ENCODE measurements at places on chromosomes 2 and 18.

DNA sequence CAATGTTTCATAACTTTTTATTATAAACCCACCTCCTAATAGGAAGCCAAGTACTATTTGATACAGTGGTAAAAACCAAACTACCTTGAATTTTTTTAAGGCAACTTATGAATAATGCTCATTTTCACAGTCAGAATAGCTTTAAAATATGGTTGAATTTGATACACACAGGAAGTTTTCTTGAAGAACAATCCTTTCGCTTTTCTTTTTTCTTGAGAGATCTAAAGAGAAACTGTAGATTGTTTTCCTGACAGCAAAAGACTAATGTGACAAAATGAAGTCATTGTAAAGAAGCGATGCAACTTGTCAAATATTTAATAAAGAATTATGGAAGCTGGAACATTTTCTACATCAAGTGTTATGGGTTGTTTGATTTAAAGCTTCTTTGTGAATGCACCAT, 227.7 kb downstream of the ALPK2 start:
- DNase-seq = no peak

GRCh38 chr2:178910005-178910404, 102.8 kb upstream of the TTN start:
- DNase-seq = no peak

GRCh38 chr2:213227458-213227857, 56.8 kb upstream of the SPAG16 start:
- no peak for DNase-seq

DNA sequence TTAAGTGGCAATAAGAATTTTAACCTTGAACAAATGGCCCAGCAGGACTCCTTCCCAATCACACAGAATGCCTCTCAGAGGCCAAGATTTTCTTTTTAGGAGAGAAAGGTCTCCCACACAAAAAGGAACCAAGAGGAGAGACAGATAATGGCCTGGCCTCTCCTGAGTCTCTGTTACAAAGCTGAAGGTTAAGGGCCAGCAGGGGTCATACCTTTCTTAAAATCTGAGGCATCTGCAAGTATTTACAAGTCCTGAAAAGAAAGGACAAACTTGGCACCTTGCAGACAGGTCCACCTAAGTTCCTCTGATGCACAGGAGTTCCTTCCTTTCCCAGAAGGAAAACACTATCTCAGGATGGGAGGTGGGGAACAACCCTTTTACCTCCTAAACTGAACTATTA, 142.3 kb downstream of the TMEM163 start:
- DNase-seq = no peak

- no peak for DNase-seq
These were observed 73.2 kb upstream of the LCLAT1 start for GRCh38 chr2:30373881-30374302.

GRCh38 chr2:64646007-64646880, 7.5 kb downstream of the SERTAD2 start:
- peak; percentile 74 for DNase-seq

- DNase-seq = no peak
These were observed 457.2 kb downstream of the PIK3C3 start for GRCh38 chr18:42412281-42412680.

GRCh38 chr2:99085421-99085820, 56.1 kb upstream of the C2orf15 start:
- no peak for DNase-seq

DNA sequence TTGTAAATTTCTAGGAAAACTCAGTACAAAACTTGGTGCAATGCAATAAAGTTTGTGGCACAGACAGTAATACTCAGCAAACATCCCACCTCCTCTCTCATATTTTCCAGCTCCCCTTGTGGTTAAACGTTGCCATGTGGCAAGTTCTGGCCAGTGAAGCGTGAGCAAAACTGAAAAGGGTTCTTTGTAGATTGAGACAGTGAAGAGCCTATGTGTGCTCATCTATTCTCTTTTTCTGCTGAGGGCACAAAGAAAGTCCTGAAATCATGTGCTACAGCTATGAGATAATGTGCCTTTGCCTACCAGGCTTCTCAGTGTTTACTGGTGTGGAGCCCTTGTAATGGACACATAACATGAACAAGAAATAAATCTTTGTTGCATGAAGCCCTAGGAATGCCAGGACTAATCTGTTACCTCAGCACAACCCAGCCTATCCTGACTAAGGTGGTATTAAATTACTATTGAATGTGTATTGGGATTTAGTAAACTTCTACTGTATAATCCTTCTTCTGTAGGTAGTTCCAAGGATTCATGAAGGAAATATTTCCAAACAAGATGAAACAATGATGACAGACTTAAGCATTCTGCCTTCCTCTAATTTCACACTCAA, 13.0 kb upstream of the TYMS start:
- no peak for DNase-seq

- no peak for DNase-seq
These were observed 202.1 kb upstream of the SMAD7 start for GRCh38 chr18:49152885-49153284.

- DNase-seq = peak; percentile 20
These were observed 773 bp downstream of the CMPK2 start for GRCh38 chr2:6864923-6865345.

DNA sequence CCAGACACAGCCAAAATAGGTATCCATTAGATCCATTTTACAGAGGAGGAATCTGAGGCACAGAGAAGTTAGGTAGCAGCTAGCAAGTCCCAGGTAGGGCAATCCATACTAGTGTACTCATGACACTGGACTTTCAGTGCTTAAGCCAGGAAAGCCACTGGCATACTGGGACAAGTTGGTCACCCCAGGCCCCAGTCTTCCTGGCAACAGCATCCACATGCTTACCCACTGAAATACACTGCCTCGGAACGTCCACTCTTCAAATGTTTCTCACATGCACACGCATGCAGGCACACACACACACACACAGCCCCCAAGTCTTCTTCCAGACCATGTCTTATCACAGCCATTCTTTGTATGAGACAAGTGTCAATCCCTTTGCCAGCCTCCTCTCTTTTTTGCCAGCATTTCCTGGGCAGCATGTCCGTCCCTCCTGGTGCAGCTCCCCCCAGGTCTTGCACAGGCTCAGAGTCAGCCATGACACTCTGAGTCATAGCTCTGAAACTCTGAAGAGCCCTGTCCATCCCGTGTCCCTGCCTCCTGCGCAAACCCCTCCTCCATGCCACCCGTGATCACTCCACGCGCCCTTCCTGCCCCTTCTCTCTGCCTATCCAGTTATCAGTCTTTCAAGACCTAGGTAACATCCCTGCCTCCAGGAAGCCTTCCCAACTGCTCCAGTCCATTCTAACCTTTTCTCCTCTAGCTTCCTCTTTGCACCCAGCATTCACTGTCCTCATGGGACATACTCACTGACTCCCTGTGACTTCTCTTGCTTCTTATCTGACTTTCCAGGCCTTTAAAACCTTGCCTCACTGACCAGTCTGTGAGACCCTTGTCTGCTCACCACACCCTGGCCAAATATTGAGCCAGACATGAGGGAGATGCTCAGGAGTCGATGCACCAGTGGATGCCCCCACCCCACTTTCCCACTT, 10.9 kb upstream of the TEX261 start:
- no peak for DNase-seq

GRCh38 chr2:222882484-222882928, 21.7 kb downstream of the ACSL3 start:
- no peak for DNase-seq

DNA sequence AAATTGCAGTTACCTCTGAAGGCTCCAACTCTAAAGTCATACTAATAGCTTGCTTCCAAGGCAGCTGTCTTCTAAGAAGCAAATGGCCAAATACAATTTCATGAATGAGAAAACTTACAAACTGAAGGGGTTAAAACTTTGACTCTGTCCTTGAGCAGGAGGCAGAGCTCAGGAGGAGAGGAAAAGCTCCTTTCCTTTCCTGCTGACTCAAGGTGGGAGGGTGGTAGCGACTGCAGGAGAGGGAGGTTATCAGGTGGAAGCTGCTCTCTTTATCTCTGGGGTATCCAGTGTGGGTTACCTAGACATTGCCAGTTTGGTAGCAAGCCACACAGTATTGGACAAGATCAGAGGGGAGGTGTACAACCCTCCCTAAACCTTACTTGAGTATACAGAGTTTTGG, 2.7 kb upstream of the EFEMP1 start:
- no peak for DNase-seq

- DNase-seq = peak; percentile 15
These were observed 519 bp downstream of the TEX261 start for GRCh38 chr2:70994009-70994698.

GRCh38 chr2:120109186-120110061, 96.5 kb downstream of the EPB41L5 start:
- no peak for DNase-seq

GRCh38 chr2:32002406-32002805, 8.4 kb downstream of the MEMO1 start:
- no peak for DNase-seq

- no peak for DNase-seq
These were observed 308.0 kb downstream of the AFF3 start for GRCh38 chr2:99834426-99834825.

DNA sequence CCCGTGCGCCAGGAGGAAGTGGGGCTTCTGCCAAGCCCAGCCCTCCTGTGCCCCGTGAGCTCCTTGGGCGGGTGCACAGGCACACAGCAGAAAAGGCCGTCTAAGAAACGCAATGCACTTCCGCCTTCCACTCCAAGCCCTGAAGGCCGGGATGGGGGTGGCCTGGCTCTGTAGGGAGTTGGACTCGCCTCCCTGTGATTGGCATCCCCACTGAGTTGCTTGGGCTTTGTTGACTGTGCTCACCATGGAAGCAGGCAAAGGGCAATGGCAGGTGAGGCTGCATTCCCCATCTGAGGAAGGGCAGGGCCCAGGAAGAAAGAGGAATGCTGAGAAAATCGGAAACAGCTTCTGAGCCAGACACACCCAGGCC, 66.8 kb downstream of the CRACDL start:
- no peak for DNase-seq

DNA sequence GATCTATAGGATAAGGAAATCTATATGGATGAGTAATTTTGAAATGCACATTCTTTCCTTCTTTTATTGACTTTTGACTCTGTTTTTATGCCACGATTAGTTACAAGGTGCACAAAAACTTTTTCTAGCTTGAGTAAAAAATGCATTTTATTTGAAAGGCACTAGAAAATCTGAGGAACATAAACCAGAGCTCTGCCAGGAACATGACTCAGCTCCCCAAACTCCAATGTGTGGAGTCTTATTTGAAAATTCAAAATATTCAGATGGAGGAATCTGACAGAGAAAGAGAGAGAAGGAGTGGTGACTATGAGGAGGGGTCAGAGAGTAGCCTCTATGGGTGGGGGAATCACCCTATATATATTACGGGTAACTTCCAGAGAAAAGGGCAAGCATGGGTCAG, 231.0 kb downstream of the DCC start:
- no peak for DNase-seq

- DNase-seq = no peak
These were observed 786.6 kb upstream of the RAB6C start for GRCh38 chr2:129192841-129193253.

GRCh38 chr18:4058179-4058578, 396.9 kb downstream of the DLGAP1 start:
- no peak for DNase-seq

DNA sequence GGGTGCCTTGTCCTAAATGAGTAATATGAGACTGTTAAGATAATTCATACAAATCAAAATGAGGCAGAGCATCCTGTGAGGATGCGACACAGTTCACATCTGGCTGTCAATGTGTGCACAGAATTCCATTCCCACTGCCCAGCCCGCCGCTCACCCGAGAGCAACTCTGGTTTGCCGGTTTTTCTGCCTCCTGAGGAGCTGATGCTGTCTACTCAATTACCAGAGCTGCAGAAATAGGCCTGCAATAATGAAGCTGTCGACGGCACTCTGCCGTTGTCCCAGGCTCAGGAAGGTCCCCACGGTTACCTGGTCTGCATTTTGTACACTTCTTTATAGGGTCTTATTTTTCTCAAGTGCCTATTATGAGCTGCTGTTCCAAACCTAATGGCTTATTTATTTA, 55.7 kb upstream of the LYPD1 start:
- DNase-seq = no peak

All from activated effector memory CD4-positive, alpha-beta T cell treated with Interleukin-2 at 50 U/mL for 16 hours (primary cell).